ENCODE measurements at places on chromosomes 4 and X.

GRCh38 chrX:30301208-30301607 lies 8.0 kb downstream of the NR0B1 start:
- no peak for DNase-seq

DNA sequence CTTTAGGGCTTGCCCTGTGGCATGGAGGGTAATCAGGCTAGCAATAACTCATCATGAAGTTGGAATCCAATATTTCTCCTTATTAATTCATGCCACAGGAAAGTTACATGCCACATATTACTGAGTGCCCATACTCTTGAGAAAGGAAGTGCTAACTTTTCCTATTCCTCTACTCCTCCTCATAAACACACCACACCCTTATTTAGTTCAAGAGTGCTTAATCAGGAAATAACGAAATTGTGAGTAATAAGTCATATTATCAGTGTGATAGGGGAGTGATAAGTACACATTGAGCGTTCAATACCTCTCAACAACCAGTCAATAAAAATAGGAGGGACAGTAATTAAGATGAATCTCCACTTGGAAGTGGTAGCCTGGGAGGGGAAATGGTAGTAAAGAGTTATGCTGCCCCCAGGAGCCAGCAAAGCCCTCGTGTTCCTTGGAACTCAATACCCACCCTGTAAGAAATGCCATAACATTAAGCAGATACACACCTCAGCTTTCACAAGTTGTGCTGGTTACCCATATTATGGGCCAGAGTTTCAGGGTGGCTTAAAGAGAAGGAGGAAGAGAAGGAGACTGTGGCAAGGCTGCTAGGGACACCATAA lies 410.0 kb upstream of the NR3C2 start:
- no peak for DNase-seq

- DNase-seq, result no peak
Observed at GRCh38 chrX:43436517-43436916, 219.6 kb upstream of the MAOA start.

- DNase-seq, result no peak
Observed at GRCh38 chr4:119281393-119281792, 40.5 kb downstream of the FABP2 start.

GRCh38 chr4:54054501-54054900 lies 9.9 kb downstream of the CHIC2 start:
- DNase-seq, result no peak

GRCh38 chrX:115525486-115525885 lies 35.5 kb upstream of the PLS3 start:
- no peak for DNase-seq

DNA sequence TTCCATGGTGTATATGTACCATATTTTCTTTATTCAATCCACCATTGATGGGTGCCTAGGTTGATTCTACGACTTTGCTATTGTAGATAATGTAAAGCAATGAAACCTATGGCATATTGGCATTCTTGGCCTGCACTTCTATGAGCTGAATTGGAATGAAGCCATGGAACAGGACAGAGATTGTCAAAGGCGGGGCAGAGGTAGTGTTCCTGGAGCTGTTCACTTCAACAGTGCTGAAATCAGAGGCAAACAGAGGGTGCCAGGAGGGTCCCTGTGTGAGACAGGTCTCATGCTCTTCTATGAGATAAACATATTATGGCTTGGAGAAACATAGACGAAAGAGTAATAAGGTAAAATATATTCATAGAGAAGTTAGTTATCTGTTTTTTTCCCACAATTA lies 342.6 kb upstream of the VCX start:
- no peak for DNase-seq

- DNase-seq, result no peak
Observed at GRCh38 chrX:46770817-46771163, 11.9 kb upstream of the SLC9A7 start.

DNA sequence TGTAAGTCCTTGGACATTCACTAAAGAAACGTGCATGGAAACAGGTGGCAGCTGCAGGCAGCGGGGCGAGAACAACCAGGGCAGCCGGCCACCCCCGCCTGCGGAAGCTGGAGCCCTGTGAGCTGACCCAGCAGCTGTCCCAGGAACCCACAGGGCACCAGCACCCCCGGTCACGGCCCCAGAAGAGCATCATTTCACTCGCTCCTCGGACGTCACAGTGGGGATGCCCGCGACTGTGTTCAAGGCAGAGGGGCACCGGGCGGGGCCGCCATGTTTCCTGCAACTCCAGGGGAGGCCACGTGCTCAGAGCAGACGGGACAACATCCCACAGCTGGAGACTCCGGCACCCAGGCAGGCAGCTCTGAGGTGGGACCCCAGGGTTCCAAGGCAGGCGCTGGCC lies 45.0 kb upstream of the CPLX1 start:
- DNase-seq, result no peak

- DNase-seq, result no peak
Observed at GRCh38 chr4:26287756-26288155, 33.1 kb upstream of the RBPJ start.

DNA sequence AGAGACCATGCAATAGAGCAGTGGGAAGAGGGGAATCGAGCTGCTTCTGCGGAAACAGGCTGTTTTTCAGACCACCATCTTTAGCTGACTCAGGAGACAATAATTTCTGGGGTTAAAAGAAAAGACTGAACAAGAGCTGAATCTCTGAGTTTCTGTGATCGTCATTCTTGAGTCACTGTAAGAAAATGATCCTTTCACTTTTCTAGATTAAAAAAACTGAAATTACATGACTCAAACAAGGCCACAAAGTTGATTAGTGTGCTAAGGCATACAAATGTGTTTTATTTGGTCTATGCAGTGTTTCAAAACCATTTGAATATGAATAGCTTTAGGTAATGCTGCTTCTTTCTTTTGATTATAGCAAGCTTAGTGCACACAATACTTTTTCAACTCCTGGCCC lies 194.4 kb upstream of the RPL34 start:
- DNase-seq, result no peak

DNA sequence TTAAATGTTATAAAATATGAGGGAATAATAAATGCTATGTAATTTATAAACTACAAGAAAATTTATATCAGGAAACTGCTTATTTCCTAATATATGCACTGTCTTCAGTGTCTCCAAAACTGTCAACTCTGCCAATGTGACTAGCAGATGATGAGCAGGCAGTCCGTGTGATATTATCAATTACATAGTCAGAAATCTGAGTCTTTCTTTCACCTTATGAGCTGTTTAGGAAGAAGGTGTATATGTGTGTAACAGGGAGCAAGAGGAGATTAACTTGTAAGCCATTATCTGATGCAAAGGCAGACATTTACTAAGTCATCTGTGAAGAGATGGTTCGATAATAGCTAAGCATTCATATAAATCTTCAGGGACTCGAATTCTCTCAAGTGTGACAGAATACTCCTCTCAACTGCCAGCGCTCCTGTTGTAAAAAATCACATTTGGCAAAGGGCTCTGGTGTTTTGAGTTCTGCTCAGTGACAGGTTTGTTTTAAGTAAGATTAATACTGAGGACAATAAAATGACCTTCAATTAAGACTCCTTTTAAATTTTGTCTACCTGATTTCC lies 79.7 kb downstream of the SNCA start:
- no peak for DNase-seq
